ENCODE measurements at places on chromosomes 6 and 20. TPM values are rescaled to one million over a fixed set of nuclear protein-coding genes. Genes with fewer than 3 reads are reported as not detected.

Gene SMLR1
- total RNA-seq, result not detected

Gene GPR63
- 0.86 TPM for total RNA-seq

Gene APCDD1L
- total RNA-seq, result 1.5 TPM

Gene MOXD1
- 2.5 TPM for total RNA-seq

Gene HLA-B
- 297 TPM for total RNA-seq

Gene BTNL2
- total RNA-seq, result not detected

Gene ERVFRD-1
- total RNA-seq, result not detected

Gene DOP1A
- total RNA-seq, result 27.4 TPM

Gene BEND6
- 5.9 TPM for total RNA-seq

Gene VWA7
- total RNA-seq, result 4.1 TPM

Gene TRERF1
- 1.9 TPM for total RNA-seq

All from right atrium auricular region (tissue), 2 donors.